ENCODE measurements at places on chromosomes 1 and 21. TPM values are rescaled to one million over a fixed set of nuclear protein-coding genes. Genes with fewer than 3 reads are reported as not detected.

LAX1 gene
- not detected for total RNA-seq

DNA sequence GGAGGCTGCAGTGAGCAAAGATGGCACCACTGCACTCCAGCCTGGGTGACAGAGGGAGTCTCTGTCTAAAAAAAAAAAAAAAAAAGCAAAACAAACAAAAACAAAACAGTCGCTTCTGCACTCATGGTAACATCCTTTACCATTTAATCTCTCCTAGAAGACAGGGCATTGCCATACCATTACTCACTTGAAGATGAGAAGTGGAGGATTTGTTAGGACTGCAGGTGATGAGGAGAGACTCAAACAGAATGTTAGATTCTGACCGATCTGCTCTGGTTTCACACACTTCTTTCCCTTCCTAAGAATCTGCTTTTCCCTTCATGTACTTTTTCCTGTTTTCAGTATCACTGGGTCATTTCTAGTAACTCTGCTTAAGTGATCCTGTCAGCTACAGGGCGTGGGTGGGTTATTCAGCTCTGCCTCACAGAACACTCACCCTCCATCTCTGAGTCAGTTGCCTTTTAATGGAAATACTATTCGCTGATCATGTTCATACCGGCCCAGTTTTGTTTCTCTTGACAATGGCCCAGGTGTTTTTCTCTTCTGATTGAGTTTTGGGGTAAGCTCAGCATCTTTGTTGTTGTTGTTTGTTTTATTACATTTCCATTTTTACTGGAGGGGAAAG is 148.0 kb upstream of the ERG start:
- peaks cover 2% of the 10 kb centered on the region for H3K27me3 ChIP-seq
- no peaks in the 10 kb centered on the region for H3K36me3 ChIP-seq

DNA sequence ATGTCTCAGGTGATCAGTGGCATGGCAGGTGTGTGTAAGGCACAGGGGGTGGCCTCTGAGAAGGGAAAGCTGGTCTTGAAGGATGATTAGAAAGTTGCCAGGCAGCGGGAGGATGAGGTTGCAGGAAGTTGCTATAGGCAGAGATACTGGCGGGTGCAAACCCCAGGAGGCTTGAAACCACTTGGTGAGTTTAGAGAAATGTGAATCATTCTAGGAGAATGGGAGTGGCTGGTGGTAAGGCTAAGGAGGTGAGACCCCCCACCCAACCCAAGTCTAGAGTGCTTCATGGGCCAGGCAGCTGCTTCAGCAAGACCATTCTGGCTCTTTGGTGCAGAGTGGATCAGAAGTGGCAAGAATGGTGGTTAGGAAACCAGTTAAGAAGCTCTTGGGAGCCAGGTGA is 9.0 kb downstream of the SH2D2A start:
- DNase-seq, result no peak
- no peak overlapping the region for H3K27ac ChIP-seq
- H3K4me3 ChIP-seq, result no peak overlapping the region
- H3K27me3 ChIP-seq, result peaks cover 24% of the 10 kb centered on the region
- H3K4me1 ChIP-seq, result peaks cover 11% of the 10 kb centered on the region

GRCh38 chr1:246795906-246796694 is 71.9 kb downstream of the SCCPDH start:
- peaks cover 10% of the 10 kb centered on the region for H3K36me3 ChIP-seq
- peak overlapping the region; percentile 49 for H3K27ac ChIP-seq
- H3K27me3 ChIP-seq, result peaks cover 21% of the 10 kb centered on the region
- peaks cover 29% of the 10 kb centered on the region for H3K4me1 ChIP-seq

COL8A2 gene
- not detected for total RNA-seq

MROH9 gene
- total RNA-seq, result not detected

GRCh38 chr1:78691995-78692747 is 42.5 kb downstream of the IFI44 start:
- no peak for DNase-seq
- no peaks in the 10 kb centered on the region for H3K27me3 ChIP-seq
- no peaks in the 10 kb centered on the region for H3K4me1 ChIP-seq
- no peaks in the 10 kb centered on the region for H3K36me3 ChIP-seq
- H3K4me3 ChIP-seq, result no peak overlapping the region

DNA sequence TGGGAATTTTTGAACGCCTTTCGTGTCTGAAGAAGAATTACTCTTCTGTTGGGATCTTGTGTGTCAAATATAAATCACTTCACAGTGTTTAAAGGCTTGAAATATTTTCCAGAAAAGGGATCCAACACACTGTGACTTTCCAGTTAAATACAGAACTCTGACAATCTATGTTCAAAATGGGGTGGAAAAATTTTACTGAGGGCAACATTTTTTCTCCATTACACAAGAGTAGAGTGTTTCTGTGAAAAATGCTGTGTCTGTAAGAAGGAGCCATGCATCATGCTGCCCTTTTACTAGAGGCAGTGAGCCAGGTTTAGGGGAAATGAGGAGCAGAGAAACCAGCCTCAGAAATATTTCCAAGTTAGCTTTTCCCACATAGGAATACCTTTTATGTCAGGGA is 86.5 kb downstream of the VPS13D start:
- H3K4me3 ChIP-seq, result no peak overlapping the region
- no peaks in the 10 kb centered on the region for H3K36me3 ChIP-seq
- H3K27me3 ChIP-seq, result no peaks in the 10 kb centered on the region
- DNase-seq, result no peak

DNA sequence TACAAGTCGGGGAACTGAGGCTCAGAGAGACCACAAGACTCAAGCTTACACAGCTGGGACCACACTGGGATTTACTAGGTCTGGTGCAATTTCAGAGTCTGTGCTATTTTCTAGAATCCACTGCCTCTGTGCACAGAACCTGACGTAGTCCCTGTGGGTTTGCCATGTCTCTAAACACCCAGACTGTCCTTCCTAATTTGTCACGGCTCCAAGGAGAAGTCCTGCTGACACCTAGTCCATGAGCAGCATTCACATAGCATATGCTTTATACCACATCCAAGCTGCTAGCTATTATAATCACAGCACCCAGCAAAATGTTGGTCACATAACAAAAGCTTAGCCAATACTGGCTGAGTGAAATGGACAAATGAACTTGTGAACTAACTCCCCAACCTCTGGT is 79.0 kb upstream of the HMGB4 start:
- no peak for DNase-seq
- peaks cover 2% of the 10 kb centered on the region for H3K27me3 ChIP-seq
- H3K36me3 ChIP-seq, result no peaks in the 10 kb centered on the region
- no peaks in the 10 kb centered on the region for H3K4me1 ChIP-seq
- H3K4me3 ChIP-seq, result no peak overlapping the region
- no peak overlapping the region for H3K27ac ChIP-seq

MNDA gene
- not detected for total RNA-seq

- H3K4me1 ChIP-seq, result no peaks in the 10 kb centered on the region
- peaks cover 11% of the 10 kb centered on the region for H3K36me3 ChIP-seq
- no peak overlapping the region for H3K27ac ChIP-seq
- peaks cover 4% of the 10 kb centered on the region for H3K27me3 ChIP-seq
- H3K4me3 ChIP-seq, result no peak overlapping the region
- DNase-seq, result no peak
These were observed 236.3 kb downstream of the MATN1 start for GRCh38 chr1:30487042-30487441.

GRCh38 chr1:71039661-71040262 is 7.9 kb downstream of the PTGER3 start:
- no peaks in the 10 kb centered on the region for H3K36me3 ChIP-seq
- H3K27me3 ChIP-seq, result no peaks in the 10 kb centered on the region
- peaks cover 5% of the 10 kb centered on the region for H3K4me1 ChIP-seq
- no peak overlapping the region for H3K27ac ChIP-seq
- no peak for DNase-seq
- no peak overlapping the region for H3K4me3 ChIP-seq

DNA sequence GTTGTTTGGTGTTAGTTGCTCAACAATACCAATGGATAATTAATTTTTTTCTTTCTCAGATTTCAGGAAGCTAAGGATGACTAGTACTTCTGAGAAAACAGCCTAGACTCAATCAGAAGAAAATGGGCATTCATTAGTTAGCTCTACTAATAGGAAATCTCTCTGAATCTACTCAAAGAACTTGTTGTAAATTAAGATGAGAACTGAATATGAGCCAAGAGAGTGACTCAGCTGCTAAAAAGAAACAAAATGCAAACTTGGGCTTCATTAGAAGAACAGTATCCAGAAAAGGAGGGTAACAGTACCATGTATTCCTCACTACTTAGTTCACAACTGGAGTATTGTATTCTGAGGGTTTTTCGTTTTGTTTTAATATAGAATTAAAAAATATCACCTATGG is 12.5 kb downstream of the FOXJ3 start:
- H3K36me3 ChIP-seq, result no peaks in the 10 kb centered on the region
- H3K27me3 ChIP-seq, result no peaks in the 10 kb centered on the region
- H3K4me3 ChIP-seq, result no peak overlapping the region
- peaks cover 3% of the 10 kb centered on the region for H3K4me1 ChIP-seq
- no peak overlapping the region for H3K27ac ChIP-seq

- DNase-seq, result no peak
- no peak overlapping the region for H3K27ac ChIP-seq
- H3K4me1 ChIP-seq, result no peaks in the 10 kb centered on the region
- H3K36me3 ChIP-seq, result peaks cover 2% of the 10 kb centered on the region
- peaks cover under 1% of the 10 kb centered on the region for H3K27me3 ChIP-seq
- no peak overlapping the region for H3K4me3 ChIP-seq
These were observed 229.6 kb upstream of the JUN start for GRCh38 chr1:59013276-59013927.

GRCh38 chr1:34379911-34380310 is 203.2 kb downstream of the C1orf94 start:
- H3K4me3 ChIP-seq, result no peak overlapping the region
- no peaks in the 10 kb centered on the region for H3K36me3 ChIP-seq
- DNase-seq, result no peak
- H3K27me3 ChIP-seq, result no peaks in the 10 kb centered on the region
- H3K4me1 ChIP-seq, result peaks cover 5% of the 10 kb centered on the region

PCBP3 gene
- 72.7 TPM for total RNA-seq

SSX2IP gene
- 16.0 TPM for total RNA-seq

C1orf56 gene
- 1.8 TPM for total RNA-seq

LYST gene
- total RNA-seq, result 33.6 TPM

- H3K4me1 ChIP-seq, result no peaks in the 10 kb centered on the region
- DNase-seq, result no peak
- H3K36me3 ChIP-seq, result no peaks in the 10 kb centered on the region
- H3K27ac ChIP-seq, result no peak overlapping the region
- H3K27me3 ChIP-seq, result no peaks in the 10 kb centered on the region
These were observed 76.5 kb upstream of the TSPAN2 start for GRCh38 chr1:115165776-115166175.

DNA sequence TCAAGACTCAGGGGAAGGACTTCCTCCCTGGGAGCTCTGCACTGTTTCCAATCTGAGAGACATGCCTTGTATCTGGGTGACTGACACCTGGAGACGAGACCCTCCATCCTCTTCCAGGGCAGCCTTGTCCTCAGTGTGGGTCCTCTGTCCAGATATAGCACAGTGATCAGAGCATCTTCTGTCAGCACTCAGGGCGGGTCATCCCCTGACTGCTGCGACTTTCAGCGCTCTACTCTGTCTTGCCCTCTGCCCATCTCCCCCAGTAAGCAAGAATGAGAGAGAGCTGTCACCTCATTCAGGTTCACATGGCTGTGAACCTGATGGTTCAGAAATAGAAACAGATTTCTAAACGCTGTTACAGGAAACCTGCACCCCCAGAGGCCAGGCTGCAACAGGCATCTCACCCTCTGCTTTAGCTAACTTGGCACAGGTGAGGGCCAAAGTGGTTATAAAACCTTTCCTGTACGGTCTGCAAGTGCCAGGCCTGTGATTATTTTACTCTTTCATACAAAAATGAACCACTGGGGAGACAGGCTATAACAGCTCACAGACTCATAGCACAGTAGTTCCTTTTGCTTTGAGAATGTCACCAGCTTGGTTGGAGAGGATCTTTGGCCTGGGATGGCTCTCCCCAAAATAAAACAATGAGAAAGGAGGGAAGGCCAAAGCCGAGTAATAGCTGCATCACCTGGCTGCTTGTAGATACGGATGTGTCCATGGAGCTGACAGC is 11.4 kb upstream of the TENT5C start:
- peaks cover 2% of the 10 kb centered on the region for H3K4me1 ChIP-seq
- H3K27ac ChIP-seq, result no peak overlapping the region
- DNase-seq, result no peak
- no peaks in the 10 kb centered on the region for H3K36me3 ChIP-seq

- H3K36me3 ChIP-seq, result no peaks in the 10 kb centered on the region
- peak overlapping the region; percentile 86 for H3K27ac ChIP-seq
- DNase-seq, result peak; percentile 89
- peaks cover 30% of the 10 kb centered on the region for H3K4me1 ChIP-seq
- peaks cover 5% of the 10 kb centered on the region for H3K27me3 ChIP-seq
These were observed 58.9 kb upstream of the LAPTM5 start for GRCh38 chr1:30816211-30817076.

CELA3A gene
- not detected for total RNA-seq

DNA sequence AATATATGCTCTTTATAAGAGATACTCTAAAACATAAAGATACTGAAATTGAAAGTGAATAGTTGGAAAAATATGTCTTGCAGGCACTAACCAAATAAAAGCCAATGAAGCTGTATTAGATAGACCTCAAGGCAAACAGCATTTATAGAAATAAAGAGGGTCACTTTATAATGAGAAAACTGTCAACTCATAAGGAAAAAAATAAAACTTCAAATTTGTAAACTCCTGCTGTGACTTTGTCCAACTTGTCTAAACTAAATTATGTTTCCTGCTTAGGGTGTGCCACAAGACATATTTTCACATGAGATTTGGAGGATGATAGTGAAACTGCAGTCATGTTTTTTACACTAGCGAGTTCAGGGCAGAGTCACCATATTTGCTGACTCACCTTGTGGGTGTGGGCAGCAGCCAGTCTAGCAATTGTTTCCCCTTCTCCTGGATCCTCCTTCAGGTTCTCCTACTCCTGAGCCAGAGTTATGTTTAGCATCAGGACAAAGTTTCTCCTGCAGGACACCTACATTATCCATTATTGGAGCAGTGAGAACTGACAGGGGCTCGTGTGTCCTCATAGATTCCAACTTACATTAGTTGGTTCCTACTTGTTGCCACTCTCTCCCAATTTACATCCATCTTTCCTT is 43.8 kb downstream of the CD53 start:
- H3K36me3 ChIP-seq, result no peaks in the 10 kb centered on the region
- no peak overlapping the region for H3K27ac ChIP-seq
- DNase-seq, result no peak
- H3K4me3 ChIP-seq, result no peak overlapping the region
- H3K4me1 ChIP-seq, result no peaks in the 10 kb centered on the region

DNA sequence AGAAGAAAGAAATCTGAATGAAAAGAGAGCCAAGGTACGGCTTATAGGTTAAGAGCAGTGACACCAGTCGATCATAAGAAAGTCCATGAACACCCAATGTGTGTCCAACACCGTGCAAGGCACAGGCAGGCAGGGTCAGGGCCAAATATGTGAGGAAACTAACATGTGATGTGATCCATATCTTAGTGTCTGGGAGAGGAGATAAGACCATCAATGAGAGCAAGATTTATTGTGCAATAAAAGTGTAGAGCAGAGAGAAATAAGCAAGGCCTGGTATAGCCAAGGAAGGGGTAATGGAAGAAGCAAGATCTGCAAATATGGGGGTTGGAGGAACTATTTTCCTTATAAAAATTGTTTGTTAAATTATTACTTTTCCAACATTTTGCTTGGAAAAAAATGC is 198.8 kb downstream of the CRB1 start:
- no peaks in the 10 kb centered on the region for H3K36me3 ChIP-seq
- no peaks in the 10 kb centered on the region for H3K27me3 ChIP-seq
- DNase-seq, result no peak
- H3K4me3 ChIP-seq, result no peak overlapping the region

- H3K4me3 ChIP-seq, result no peak overlapping the region
- DNase-seq, result no peak
- no peaks in the 10 kb centered on the region for H3K27me3 ChIP-seq
- H3K4me1 ChIP-seq, result no peaks in the 10 kb centered on the region
These were observed 68.9 kb upstream of the S1PR1 start for GRCh38 chr1:101167891-101168290.
